Mesenchymal stem cell (in vitro differentiated cells and primary cell): ENCODE measurements at places on chromosomes 2 and 18.
A peak's percentile ranks its signal among the peaks of the same experiment; 100 is the strongest.

- peak; percentile 25 for DNase-seq
Observed at GRCh38 chr2:223779877-223780276, 57.5 kb downstream of the AP1S3 start.

DNA sequence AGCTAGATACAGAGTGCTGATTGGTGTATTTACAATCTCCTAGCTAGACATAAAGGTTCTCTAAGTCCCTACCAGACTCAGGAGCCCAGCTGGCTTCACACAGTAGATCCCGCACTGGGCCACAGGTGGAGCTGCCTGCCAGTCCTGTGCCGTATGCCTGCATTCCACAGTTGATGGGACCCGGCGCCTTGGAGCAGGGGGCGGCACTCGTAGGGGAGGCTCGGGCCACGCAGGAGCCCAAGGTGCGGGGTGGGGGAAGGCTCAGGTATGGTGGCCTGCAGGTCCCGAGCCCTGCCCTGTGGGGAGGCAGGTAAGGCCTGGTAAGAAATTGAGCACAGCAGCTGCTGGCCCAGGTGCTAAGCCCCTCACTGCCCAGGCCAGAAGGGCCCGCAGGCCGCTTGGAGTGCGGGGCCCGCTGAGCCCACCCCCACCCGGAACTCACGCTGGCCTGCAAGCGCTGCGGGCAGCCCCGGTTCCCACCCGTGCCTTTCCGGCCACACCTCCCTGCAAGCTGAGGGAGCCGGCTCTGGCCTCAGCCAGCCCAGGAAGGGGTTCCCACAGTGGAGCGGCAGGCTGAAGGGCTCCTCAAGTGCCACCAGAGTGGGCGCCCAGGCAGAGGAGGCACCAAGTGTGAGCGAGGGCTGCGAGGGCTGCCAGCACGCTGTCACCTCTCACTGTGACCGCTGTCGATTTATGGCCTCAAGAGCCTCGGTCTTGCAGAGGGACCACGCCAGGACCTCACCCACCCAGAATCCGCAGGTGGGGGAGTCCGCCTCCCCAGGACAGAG is 76.5 kb downstream of the MEX3C start:
- DNase-seq: no peak

GRCh38 chr18:12287684-12288402 is 20.2 kb upstream of the TUBB6 start:
- DNase-seq: peak; percentile 90

- DNase-seq: peak; percentile 18
Observed at GRCh38 chr2:11647834-11648600, 22.0 kb downstream of the NTSR2 start.

DNA sequence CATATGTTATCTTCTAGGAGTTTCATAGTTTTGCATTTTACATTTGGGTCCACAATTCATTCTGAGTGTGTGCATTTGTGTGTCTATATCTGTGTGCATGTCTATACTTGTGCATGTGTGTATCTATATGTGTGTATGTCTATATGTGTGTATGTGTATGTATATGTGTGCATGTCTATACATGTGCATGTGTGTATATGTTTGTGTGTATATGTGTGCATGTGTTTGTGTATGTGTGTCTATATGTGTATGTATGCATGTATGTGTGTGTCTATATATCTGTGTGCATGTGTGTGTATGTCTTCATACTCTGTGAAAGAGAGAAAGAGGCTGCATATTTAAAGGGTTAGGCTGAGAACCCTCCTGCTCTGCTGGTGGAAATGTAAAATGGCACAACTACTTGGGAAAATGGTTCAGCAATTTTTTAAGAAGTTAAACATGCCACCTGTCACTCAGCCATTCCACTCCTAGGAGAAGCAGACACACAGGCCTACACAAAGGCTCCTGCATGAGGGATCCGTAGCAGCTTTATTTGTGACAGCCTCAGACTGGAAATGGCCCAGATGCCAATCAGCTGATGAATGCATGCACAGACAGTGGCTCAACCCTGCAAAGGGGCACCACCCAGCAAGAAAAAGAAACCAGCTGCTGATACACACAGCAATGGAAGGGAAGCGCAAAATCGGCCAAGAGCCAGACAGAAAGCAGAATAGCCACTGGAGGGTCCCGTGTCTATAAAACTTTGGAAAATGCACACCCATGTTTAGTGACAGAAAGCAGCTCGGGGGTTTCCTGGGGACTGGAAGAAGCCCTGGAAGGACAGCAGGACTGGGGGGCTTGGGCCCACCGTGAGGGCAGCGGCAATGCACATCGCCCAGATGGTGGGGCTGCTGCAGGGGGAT is 146.8 kb downstream of the SEPTIN10 start:
- peak; percentile 73 for DNase-seq

DNA sequence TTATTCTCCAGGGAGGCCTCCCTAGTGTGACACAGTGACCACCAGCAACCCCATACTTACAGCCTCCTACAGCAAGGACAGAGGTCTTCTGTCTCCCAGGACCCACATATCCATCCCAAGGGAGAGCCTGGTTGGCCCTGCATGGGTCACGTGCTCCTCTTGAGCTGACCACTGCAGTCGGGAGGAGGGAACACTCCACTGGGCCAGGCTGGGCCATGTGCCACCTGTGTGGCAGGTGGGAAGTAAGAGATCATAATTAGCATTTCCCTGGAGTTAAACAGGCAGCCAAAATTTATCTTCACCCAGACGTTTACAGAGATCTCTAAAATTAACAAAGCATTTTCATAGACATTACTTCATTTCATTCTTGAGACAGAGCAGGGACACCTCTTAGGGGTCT is 33.4 kb upstream of the MLPH start:
- no peak for DNase-seq

GRCh38 chr2:137183206-137183898 is 418.0 kb downstream of the THSD7B start:
- DNase-seq: no peak

- DNase-seq: no peak
Observed at GRCh38 chr2:95024371-95024770, 1.1 kb upstream of the MAL start.

DNA sequence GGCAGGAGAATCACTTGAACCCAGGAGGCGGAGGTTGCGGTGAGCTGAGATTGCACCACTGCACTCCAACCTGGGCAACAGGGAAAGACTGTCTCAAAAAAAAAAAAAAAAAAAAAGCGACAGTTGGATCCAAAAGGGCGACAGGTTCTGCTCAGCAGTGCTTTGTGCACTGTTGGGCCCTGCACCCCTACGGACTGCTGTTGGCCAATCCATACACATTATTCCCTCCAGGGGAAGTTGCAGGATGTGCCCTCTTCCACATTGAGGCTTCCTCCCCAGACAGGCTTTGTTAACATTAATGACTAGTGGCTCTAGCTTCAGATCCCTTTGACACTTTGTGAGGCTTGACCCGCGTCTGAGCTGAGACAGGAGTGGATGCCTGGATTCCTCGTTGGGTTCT is 9.4 kb downstream of the NT5DC4 start:
- no peak for DNase-seq

GRCh38 chr2:10141736-10142639 is 19.4 kb downstream of the RRM2 start:
- DNase-seq: no peak

GRCh38 chr2:208297961-208298360 is 31.9 kb downstream of the PIKFYVE start:
- no peak for DNase-seq

DNA sequence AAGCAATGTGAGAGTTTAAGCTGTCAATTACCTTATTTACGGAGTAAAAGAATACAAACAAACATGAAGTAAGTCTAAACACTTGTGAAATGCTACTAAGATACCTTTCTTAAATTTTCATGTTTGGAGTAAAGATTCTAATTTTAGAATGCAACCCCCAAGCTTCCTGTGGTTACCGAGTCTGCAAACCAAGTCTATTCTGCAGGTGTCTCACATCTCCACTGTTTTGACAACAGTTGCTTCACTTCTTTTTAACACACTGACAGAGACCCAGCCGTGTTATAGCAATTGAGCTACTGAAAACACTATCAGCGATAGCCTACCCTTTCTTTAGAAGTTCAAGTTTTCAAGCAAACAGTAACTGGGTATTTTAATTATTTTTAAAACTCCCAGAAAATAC is 608.3 kb downstream of the ERBB4 start:
- DNase-seq: peak; percentile 51

- no peak for DNase-seq
Observed at GRCh38 chr2:102782933-102783332, 21.1 kb downstream of the TMEM182 start.

GRCh38 chr2:86746939-86747338 is 26.8 kb downstream of the RMND5A start:
- no peak for DNase-seq

GRCh38 chr18:904218-905090 is at the start of gene ADCYAP1:
Gene ADCYAP1, plus strand, starts transcription at chr18:904871. Its CDS starts 516 bp downstream, at chr18:905387.
- peak; percentile 17 for DNase-seq

- DNase-seq: no peak
Observed at GRCh38 chr2:193539188-193539587, 1344.5 kb upstream of the TMEFF2 start.

- DNase-seq: peak; percentile 24
Observed at GRCh38 chr2:203177361-203177760, 61.5 kb upstream of the CYP20A1 start.

DNA sequence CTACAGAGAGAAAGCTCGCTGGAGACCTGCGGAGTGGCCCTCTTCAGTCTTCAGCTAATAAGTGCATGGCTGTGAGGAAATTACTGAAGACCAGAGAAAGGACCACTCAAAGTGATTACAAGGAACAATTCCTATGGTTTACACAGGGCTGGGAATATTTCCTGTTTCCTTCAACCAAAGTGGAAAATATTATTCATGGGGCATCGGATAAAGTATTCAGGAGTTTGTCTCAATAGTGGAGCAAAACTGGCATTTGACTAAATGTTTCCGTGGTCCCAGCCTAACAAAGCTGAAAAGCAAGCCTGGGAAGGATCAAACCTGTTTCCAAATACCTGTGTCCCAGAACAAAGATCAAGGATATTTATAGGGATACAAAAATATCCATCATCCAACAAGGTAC is 32.0 kb upstream of the CNGA3 start:
- no peak for DNase-seq

- no peak for DNase-seq
Observed at GRCh38 chr2:40564184-40564583, 112.3 kb upstream of the SLC8A1 start.

DNA sequence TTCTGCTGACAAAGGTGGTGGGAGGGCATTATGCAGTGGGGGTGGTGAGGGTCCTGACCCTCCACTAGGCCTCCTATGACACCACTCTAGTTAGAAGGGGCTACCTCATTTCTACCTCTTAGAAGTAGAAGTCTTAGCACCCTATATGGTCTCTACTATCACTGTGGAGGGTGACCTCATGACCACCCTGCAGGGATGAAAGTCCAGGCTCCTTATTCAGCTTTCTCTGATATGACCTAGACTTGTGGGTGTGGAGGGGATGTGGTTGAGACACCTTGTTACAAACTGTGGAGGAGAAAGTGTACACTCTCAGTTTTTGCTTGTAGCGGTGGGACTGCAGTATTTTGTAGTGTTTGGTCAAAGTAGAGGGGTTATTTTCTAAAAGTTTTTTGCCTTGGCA is 18.6 kb downstream of the TMEM182 start:
- DNase-seq: no peak

DNA sequence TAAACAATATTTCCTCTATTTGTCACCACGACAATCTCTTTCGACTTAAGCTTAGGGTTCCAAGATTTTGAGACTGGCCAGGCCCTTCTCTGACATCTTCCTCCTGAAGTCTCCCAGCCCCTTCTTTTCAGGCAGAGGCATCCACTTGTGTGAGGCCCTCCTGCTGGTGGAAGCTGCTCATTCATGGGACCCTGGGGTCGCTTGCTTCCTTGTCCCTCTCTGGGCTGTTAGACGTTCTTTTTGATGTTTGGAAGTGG is 188.2 kb upstream of the APCDD1 start:
- DNase-seq: peak; percentile 54

- peak; percentile 56 for DNase-seq
Observed at GRCh38 chr2:109185338-109185737, 56.3 kb downstream of the SH3RF3 start.
